ENCODE measurements at places on chromosomes 1 and 21. TPM values are rescaled to one million over a fixed set of nuclear protein-coding genes. Genes with fewer than 3 reads are reported as not detected.

Gene SMPDL3B
- total RNA-seq = 0.09 TPM

Gene ZNF593
- 31.8 TPM for total RNA-seq

Gene S100A2
- total RNA-seq = 1.9 TPM

Gene GIPC2
- total RNA-seq = 18.6 TPM

Gene PDC
- total RNA-seq = not detected

Gene MROH9
- not detected for total RNA-seq

Gene CD2
- total RNA-seq = not detected

Gene ACTL8
- not detected for total RNA-seq

Gene TTC22
- not detected for total RNA-seq

Gene CD46
- 239 TPM for total RNA-seq

Gene PHLDA3
- 50.0 TPM for total RNA-seq

Gene UBXN10
- not detected for total RNA-seq

Gene FOXD3
- not detected for total RNA-seq

Gene C2CD2
- total RNA-seq = 21.5 TPM

Gene CLIC6
- not detected for total RNA-seq

Gene COL9A2
- 0.09 TPM for total RNA-seq

Gene NTMT2
- total RNA-seq = not detected

Gene AQP10
- total RNA-seq = not detected

Gene ECE1
- 279 TPM for total RNA-seq

Gene CDA
- 0.66 TPM for total RNA-seq

Gene CYP4A22
- not detected for total RNA-seq

Gene PCSK9
- total RNA-seq = under 0.01 TPM

Gene ADGRB2
- 1.2 TPM for total RNA-seq

Gene ZSWIM5
- 0.54 TPM for total RNA-seq

Gene RAB13
- total RNA-seq = 58.5 TPM

Measured in endothelial cell of coronary artery (primary cell).